ENCODE measurements at places on chromosomes 12 and 14.

DNA sequence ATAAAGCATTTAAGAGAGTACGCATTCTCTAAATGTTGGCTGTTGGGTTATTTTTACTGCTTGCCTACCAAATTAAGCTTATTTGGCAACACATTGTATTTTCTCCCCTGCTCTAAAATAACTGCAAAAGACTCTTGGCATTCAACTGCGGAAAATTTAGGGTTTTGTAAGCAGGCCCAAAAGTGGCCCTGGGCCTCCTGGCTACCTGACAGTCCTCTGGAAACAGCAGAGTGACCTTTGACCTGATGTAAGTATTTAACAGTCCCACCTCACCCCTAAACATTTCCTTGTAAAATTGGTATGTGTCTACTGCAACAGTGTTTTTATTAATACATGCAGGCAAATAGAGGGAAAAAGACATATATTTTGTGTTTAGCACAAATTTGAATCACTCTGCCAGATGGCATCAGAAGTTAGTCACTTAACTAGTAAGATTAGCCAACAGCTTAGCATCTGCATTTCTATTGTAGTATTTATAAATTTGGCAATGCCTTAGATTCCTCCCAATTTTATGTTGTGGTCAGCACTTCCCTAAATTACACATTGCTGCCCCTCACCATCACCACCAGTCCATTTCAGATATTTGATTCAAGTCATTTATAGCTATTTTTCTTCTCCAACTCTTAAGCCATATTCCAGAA is 11.2 kb downstream of the LLPH start:
- DNase-seq: no peak

DNA sequence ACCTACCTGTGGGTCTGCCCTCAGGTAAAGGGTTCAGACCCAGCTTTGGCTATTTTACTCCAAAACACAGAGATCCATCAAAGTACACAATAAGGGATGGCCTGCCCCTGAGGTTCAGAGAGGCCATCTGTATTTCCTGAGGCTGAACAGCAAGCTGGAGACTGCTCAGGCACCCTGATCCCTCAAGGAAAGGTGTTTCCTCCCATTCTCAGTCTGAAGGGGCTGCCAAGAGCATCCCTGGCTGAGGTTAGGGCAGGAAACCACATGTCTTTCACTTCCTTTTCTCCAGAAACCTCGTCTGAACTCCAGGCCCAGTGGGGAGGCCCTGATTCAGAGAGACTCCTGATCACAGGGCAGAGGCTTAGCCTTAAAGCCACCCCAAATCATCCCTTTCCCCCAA is 1.5 kb downstream of the RILPL1 start:
- peak; percentile 25 for DNase-seq

DNA sequence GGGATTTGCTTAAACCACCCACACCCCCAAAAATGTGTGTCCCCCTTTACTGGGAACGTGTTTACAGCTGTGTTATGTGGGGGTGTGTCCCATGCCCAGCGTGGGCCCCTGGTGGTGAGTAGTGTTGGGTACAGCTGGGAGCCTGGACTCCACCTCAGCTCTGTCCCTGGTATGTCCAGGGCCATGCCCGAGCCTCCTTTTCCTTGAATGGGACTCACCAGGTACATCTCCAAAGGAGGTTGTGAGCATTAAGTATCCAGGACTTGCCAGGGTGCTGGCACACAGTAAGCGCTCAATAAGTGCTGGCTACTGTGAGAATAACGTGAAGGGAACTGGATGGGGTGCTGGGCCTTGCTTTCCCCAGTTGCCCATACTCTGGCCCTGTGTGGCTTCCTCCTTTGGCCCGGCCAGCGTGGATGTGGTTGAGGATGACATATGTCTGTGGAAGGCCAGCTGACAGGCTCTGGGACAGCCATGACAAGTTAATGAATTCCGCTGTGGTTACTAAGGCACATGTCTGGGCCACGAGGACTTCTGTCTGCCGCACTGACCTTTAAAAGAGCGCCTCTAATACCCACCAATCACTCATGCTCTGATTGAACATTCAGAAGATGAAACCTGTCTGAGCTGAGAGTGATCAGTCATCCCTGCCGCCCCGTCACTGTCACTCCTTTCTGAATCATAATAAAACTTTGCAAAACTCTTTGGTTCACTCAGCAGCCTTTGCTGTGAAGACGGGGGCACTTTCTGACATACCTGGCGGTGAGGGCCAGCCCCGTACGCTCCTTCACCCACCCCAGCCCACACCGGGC is 74.7 kb downstream of the DIO3 start:
- no peak for DNase-seq

DNA sequence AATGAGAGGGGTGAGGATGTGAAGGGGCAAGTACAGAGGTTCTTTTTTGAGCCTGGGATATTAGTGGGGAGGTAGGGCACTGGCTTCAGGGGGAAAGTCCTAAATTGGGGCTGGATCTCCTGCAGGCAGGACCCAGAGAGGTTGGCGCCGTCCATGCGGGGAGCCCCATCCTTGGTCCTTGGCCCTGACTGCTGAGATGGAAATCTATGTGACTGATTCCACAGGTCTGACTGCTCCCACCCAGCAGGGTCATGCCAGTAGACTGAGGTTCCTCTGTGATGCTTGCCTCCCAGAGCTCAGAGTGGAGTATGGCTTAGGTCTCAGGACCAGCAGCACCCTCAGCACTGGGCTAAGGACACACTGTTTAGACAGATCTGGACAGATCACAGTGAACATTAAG is 988.6 kb upstream of the TMEM132C start:
- no peak for DNase-seq

DNA sequence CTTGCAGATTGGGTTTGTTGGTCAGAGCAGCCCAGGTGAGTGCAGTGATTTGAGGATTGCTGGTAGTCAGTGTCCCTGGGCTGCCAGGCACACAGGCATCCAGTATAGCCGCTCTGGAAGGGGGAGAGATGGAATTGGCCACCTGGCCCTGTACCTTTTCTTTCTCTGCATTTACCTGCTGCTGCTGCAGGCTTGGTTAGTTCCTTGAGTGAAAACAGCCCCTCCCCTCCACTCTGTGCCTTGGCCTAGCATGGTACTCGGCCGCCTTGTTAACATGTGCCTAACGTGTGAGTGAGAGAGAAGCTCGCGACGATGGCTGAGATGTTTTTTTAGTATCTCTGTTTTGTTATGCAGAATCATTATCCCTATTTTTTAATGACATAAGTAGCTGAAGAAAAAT is 49.3 kb upstream of the AMN start:
- DNase-seq: no peak

DNA sequence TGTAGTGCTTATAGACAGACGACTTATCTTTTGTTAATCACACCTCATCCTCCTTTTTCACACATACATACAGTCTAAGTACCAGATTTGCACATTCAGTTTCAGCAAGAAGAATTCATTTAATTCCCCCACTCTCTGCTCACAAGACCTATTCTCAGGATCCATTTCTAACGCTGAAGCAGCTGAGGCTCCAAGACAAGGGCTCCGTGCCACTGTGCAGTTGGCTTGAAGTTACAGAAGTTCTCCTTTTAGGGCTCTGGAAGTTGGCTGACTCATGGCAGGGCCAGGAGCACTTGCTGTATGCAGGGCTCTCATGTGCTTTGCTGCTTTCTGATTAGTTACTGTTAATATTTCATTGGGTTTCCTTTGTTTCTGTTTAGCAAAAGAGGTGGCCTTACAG is 1566.9 kb upstream of the TMEM132C start:
- no peak for DNase-seq

- no peak for DNase-seq
Measured at GRCh38 chr12:4120316-4120917, 153.1 kb upstream of the CCND2 start.

- DNase-seq: no peak
Measured at GRCh38 chr14:38184132-38184531, 23.6 kb upstream of the SSTR1 start.

GRCh38 chr14:91509878-91510170 is 286 bp downstream of the PPP4R3A start:
- DNase-seq: no peak

DNA sequence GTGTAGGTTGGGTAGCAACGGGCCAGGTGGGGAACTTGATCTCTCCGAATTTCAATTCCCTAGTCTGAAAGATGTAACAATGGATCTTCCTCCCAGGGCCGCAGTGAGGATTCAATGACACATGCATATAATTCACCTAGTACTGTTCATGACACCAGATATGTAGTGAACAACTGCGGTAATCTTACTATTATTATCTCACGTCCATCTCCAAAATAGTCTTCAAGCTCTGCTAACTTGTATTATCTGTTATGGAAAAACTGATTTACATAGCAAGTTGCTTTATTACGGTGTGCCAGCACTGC is 26.4 kb downstream of the MOK start:
- no peak for DNase-seq

DNA sequence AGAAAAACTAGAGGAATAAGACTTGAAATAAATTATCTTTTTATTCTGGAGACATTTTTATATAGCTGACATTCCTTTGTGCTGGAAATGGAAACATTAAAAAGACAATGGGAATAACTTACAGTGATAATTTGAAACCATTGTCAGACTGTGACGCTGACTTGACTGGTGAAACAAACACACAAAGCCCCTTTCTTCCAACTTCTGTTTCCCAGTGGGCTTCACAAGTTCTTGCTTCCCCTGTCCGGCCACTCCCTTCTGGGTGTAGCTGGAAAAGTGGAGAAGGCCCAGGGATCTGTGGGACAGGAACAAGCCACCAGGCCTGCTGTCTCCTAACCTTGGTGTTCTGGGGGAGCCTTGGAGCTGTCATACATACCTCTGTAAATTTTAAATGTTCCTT is 58.8 kb downstream of the PELI2 start:
- DNase-seq: no peak

Data from fibroblast of skin of abdomen (primary cell).